ENCODE measurements at places on chromosomes 11 and 22. TPM values are rescaled to one million over a fixed set of nuclear protein-coding genes. Genes with fewer than 3 reads are reported as not detected.

DNA sequence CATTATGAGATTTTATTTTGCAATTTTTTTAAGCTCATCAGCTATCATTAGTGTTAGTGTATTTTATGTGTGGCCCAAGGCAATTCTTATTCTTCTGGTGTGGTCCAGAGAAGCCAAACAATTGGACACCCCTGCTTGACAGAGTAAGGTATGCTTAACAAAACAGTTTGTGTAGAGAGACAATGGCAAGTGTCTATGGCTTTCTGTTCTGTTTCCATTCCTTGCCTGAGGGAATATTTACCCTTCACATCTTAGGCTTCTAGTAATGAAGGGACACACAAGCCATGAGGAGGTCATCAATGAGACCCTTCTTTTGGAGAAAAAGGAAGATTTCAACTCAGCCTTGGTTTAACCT is 1278.4 kb upstream of the TENM4 start:
- DNase-seq, result no peak

- DNase-seq, result no peak
Measured at GRCh38 chr11:3786781-3787428, 10.4 kb downstream of the NUP98 start.

DNA sequence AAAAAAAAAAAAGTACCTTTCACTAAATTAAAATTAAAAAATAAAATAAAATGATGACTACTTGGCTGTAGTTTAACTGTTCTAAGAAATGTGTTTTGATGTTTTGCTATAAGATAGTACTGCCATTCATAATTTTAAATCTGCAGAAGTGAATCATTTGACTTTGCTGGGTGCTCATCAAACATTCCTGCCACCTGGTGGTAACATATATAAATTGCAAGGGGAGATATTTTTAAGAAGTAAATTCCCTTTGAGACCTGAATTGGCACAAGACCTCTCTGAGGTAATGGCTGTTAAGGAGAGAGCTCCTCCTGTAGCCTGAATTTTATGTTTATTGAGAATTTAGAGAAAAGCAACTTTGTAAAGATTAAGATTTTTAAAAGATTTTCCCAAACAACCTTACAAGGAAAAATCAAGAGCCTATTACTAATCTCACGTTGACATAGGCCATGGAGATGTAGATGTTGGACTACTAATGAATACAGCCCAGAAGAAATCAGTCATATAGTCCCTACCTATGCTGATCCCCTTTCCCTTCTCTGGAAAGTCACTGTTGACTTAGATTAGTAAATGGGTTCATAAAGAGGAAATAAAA is 11.9 kb upstream of the NARS2 start:
- DNase-seq, result no peak

- DNase-seq, result peak; percentile 53
Measured at GRCh38 chr11:122863704-122864326, 18.7 kb upstream of the JHY start.

The MEI1 gene
- total RNA-seq, result 17.8 TPM

The PATE4 gene
- not detected for total RNA-seq

- DNase-seq, result no peak
Measured at GRCh38 chr11:6362185-6362872, 27.9 kb upstream of the SMPD1 start.

The PNPLA5 gene
- not detected for total RNA-seq

GRCh38 chr22:40426594-40427333 is 56.4 kb downstream of the SGSM3 start:
- DNase-seq, result no peak

DNA sequence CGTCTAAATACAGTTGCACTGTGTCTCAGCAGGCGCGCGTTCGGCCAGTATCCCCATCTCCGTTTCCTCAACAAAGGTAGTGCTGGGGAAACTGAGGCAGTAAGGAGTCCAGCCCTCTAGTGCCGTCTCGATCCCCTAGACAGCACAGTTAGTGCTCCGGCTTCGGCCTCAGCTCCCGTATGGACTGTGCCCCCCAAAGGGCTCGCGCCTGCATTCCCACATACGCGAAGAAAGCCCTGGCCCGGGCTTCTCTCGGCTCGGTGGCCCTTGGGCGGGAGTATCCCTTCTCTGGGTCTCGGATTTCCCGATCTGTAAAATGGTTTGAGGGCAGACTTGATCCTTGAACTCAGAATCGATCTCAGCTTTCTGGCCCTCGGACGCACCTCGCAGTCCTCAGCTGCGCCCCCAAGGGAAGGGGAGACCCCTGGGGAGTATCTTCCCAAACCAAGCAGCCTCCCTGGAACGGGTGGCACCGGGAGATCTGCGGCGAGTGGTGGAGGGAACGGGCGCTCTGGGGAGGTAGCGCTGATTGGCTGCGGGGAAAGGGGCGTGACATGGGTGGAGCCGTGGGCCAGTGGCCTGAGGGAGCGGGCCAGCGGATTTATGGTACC is 759 bp upstream of the PEX16 start:
- DNase-seq, result peak; percentile 80

GRCh38 chr11:31956310-31956709 is 134.6 kb upstream of the RCN1 start:
- DNase-seq, result no peak

The NARS2 gene
- 27.2 TPM for total RNA-seq

The SORL1 gene
- total RNA-seq, result 18.2 TPM

The TPBGL gene
- total RNA-seq, result 0.21 TPM

- no peak for DNase-seq
Measured at GRCh38 chr11:61732705-61733104, 19.7 kb upstream of the MYRF start.

GRCh38 chr11:119056421-119056999 is 495 bp downstream of the HYOU1 start:
- peak; percentile 3 for DNase-seq

The KREMEN1 gene
- total RNA-seq, result 19.0 TPM

GRCh38 chr11:64976651-64977050 is 4.7 kb upstream of the MAJIN start:
- no peak for DNase-seq

The DTX4 gene
- total RNA-seq, result 3.1 TPM

DNA sequence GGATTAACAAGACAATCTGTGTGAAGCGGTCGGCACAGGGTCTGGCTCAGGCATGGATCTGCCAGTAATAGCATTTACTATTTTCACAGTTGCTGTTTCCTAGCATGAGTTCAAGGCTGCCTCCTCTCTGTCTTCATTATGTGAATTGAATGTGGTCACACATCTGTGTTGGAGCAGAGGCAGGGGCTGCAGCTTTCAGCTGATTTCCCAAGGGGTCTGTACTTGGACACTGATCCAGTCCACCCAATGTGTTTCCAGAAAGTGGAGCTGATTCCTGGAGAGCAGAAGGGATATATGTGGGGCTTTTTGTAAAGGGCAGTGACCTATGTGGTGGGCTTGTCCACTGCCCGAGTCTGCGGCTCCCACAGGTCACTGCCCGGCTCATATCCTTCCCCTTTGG is 3.5 kb upstream of the CELSR1 start:
- no peak for DNase-seq

- no peak for DNase-seq
Measured at GRCh38 chr11:59272771-59273372, 60.1 kb upstream of the MPEG1 start.

The TRIM6 gene
- 5.5 TPM for total RNA-seq

DNA sequence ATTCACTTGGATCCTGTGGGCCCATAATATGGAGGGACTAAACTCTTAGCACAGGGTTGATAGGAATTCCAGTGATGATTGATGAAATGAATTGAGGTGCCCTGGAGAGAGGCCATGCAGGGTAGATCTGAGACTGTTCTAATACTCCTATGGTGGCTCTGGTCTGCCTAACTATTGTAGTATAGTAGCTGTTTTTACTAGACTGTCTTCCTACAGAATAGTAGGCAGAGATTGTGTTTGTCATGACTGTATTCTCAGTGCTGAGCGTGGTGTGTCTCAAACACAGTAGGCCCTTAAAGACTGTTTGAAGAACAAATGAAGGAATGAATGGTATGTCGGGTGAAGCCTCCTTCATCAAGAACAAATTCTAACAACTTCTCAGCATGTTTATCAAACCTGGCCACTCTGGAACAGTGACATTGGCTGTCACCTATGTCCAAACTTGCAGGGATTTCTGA is 107.0 kb upstream of the SESN3 start:
- DNase-seq, result no peak

- DNase-seq, result no peak
Measured at GRCh38 chr11:75421035-75421602, 11.9 kb downstream of the KLHL35 start.

DNA sequence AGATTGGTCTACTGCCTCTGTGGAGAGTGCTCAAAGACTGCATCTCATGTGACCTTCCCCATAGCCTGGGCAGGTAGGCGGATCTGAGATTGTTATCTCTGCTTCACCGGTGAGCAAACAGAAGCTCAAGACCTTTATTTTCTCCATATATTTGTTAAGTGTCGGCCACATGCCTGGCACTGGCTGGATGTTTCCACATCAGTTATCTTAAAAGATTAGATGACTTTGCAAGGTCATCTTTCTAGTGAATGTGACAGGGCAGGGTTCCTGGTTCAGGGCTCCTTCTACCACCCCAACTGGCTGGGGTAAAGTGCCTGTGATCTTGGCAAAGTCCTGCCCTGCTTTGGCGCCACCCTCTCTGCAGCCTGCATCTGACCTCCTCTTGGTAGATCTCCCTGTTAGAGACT is 125.0 kb downstream of the CCDC81 start:
- no peak for DNase-seq

GRCh38 chr11:58782066-58782465 is 50.3 kb upstream of the GLYAT start:
- no peak for DNase-seq

DNA sequence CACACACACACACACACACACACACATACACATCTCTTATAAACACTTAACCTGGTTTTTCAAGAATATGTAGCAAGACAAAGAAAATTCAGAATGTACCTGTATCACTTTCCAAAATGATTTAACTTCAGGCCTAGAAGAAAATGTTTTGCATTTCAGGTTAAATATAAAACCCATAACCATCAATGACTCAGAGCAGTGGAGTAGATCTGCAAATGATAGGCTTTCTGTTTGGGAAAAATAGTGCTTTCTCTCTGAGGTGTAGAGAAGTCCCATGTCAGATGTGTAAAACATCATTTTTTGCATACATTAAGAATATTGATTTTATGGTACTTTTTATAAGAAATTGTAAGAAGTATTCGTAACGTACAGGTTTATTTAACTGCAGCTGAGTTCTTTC is 116.9 kb downstream of the STK33 start:
- DNase-seq, result no peak

The RAPSN gene
- total RNA-seq, result not detected

DNA sequence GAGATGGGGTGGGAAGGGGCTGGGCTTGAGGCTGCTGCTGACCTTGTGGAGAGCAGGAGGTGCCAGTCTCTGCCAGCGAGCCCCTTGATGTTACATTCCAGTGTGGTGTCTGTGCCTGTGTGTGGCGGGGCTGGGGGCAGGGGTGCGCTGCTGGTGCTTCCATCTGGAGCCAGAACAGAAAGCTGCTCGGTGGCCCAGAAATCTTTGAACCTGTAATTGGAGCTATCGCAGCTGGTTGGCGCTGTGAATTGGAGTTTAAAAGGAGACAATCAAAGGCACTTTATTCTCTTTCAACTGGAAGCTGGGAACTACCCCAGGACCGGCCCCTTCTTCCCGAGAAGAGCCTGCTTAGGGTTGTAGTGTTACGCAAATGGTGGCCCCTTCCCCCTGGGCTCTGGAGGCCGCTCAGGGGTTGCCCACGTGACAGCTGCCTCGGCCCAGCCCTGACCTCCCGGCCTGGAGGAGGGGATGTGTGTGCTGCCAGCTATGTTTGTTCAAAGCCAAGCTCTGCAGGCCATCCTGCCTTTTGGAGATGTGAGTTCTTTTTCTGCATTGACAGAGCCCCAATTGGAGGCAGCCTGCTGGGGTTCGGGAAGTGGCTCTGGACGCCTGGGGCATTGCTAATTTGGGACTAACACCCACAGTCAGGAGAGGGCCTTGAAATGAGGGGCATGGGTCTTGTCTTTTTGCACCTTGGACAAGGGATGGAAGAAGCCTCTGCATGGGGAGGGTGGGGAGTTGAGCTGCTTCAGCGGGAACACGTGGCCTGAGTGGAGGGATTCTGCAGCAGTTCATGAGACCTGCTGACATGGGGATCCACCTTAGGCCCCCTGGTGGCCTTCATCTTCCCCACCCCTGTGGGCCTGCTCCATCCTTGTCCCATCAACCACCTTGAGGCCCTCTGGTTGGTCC is 14.0 kb upstream of the ARSA start:
- DNase-seq, result peak; percentile 75

GRCh38 chr22:49601614-49602321 is 225.9 kb downstream of the BRD1 start:
- no peak for DNase-seq

The OR5T2 gene
- not detected for total RNA-seq

The FXYD6 gene
- total RNA-seq, result 403 TPM

GRCh38 chr11:83448686-83449085 is 162.5 kb upstream of the CCDC90B start:
- no peak for DNase-seq

The OR10A6 gene
- total RNA-seq, result not detected

DNA sequence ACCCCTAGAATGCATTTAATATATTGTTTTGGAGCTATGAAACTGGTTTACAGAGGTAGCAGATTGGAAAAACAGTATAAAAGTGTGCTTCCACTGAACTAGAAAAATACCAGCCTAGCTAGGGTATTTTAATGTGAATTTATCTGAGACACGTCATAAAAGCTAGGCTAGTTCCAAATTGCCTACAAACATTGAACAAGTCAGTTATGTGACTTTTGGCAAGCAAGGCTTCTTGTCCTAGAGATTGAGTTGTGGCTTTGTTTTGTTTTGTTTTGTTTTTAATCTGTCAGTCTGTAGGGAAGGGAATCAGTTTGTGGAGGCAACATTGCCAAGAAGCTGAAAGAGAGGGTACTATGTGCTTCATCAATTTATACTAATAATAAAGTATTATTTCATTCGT is 24.2 kb downstream of the RTN3 start:
- no peak for DNase-seq

DNA sequence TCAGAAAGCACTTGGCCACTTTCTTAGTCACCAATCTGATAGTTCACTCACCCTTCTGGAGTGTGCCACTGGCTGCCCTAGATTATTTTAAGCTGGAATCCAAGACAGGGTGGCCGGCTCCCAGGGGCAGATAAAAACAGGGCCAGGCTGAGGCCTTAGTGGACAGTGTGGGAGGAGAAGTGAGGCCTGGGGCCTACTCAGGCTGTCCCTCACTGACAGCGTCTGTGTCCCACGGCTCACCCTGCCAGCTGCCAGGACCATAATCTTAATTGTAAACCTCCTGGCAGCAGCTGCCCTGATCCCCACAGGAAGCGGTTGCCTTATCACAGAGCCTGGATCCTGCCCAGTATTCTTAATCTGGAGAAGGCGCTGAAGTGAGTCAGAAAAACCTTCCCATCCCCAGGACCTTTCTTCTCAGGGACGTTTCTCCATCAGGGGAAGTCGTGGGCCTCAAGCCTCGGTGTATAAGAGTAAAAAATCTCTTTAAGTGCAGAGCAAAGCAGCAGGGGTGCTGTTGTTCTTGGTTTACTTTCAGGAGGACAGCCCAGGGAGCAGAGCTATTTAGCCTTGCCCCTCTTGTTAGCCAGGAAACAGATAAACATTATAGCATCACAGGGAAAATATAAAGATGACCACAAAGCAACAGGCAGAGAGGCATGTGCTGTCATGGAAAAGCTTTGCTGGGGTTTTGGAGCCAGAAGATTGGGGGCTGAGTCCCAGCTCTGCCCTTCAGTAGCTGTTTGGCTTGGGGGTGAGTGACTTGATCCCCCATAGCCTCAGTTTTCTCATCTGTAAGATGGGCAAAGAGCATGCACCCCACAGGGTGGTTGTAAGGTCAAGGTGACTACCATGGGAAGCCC is 39.6 kb downstream of the TSPAN18 start:
- DNase-seq, result peak; percentile 43

The DDX25 gene
- total RNA-seq, result 7.5 TPM

GRCh38 chr22:44267856-44268255 is 44.9 kb downstream of the SHISAL1 start:
- no peak for DNase-seq

Measured in cardiac muscle cell (in vitro differentiated cells and primary cell).